ENCODE measurements at places on chromosomes 2 and 18. TPM values are rescaled to one million over a fixed set of nuclear protein-coding genes. Genes with fewer than 3 reads are reported as not detected.

The CXXC1 gene
- total RNA-seq = 80.9 TPM

The CLEC4F gene
- total RNA-seq = not detected

The NR4A2 gene
- total RNA-seq = 1.4 TPM

The MRO gene
- 0.67 TPM for total RNA-seq

The DPYSL5 gene
- total RNA-seq = 16.3 TPM

The GAREM1 gene
- 9.2 TPM for total RNA-seq

The DSG1 gene
- total RNA-seq = not detected

The EFEMP1 gene
- 14.0 TPM for total RNA-seq

The TLX2 gene
- total RNA-seq = 0.17 TPM

The VIL1 gene
- 7.0 TPM for total RNA-seq

The PROC gene
- total RNA-seq = 1.7 TPM

The ASPRV1 gene
- 0.95 TPM for total RNA-seq

The ARHGEF4 gene
- total RNA-seq = 13.3 TPM

The PLA2R1 gene
- 2.2 TPM for total RNA-seq

GRCh38 chr18:9869715-9870430 lies 15.9 kb upstream of the TXNDC2 start:
- no peak for DNase-seq

GRCh38 chr18:36179562-36180355 lies 7.5 kb upstream of the MOCOS start:
- no peak for DNase-seq

DNA sequence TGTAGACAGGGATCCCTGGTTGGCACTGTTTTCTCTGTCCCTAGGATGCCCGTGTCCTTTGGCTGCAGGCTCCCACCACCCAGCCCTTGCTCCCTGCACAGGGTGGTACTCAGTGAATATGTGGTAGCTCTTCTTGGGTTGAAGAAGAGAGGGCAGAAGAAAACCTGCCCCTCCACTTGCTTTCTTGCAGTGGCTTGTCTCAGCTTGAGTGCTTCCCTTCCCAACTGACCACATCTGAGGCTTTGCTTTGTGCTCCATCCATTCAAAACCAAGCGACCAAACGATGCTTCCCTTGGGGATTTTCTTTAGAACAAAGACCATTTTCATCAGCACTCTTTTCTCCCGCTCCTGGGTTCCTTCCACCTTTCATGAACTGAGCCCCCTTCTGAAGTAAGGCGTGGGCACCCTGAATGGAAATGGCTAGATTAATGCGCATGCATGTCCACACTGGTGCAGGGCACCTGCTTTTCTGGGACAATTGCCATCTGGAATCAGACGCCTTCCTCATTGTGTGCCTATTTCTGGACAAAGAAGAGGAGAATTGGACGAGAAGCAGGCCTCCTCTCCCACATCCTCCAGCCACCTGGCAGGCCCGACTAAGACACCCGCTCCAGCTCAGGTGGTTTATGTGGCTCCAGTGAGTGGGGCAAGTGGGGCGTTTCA lies 59.1 kb downstream of the ARL4C start:
- no peak for DNase-seq

DNA sequence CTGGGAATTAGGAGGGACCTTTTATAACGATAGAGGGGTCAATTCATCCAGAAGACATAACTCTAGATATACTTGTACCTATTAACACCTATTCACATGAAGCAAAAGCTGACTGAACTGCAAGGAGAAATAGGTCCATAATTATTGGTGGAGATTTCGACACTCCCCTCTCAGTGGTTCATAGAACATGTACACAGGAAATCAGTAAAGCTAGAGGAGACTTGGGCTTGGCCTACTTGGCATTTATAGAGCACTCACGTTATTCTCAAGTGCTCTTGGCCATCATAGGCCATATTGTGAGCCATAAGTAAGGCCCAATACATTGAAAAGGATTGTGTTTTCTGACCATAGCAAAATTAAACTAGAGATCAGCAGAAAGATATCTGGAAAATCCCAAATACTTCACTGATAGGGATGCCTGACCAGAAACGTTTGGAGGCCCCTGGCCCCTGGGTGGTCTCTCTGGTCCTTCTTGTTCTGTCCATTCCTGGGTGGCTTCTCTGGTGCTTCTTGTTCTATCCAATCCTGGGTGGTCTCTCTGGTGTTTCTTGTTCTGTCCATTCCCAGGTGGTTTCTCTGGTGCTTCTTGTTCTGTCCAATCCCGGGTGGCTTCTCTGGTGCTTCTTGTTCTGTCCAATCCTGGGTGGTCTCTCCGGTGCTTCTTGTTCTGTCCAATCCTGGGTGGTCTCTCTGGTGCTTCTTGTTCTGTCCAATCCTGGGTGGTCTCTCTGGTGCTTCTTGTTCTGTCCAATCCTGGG lies 49.0 kb downstream of the SNED1 start:
- no peak for DNase-seq

DNA sequence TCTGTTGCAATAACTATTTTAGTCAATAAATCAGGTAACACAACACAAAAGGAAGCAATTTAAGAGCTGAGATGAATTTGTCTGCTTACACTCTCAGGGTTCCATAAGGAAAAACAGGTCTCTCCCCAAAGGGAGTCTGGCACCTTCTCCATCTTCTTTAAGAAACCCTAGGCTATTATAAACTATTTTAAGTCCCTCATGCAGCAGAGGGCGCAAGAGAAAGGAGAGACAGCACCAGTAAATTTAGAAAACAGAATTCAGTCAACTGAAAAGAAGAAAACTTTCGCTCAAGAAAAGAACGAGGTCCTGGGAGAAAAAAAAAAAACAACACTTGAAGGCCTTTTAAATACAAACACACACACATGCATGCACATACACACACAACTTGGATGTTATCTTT lies 19.1 kb downstream of the SULT1C4 start:
- no peak for DNase-seq

DNA sequence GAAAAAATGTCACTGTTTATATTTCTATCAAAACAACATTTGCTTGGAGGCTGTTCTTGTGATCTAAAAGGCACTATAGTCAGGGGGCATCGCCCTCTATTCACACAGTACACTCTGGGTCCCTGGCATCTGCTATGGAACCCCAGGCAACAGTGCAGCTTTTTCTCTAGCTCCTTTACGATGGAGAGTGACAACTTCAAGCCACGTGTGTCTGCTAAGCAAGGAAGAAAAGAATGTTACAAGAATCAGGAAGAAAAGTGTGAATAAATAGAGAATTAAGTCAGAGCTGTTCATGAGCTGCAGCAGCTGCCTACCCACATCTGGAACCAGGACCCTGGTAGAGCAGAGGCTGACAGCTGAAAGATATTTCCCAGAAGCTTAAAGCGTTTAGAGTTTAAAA lies 11.2 kb downstream of the RND3 start:
- DNase-seq = no peak

- no peak for DNase-seq
These were observed 37.3 kb downstream of the RHBDD1 start for GRCh38 chr2:226873051-226873620.

DNA sequence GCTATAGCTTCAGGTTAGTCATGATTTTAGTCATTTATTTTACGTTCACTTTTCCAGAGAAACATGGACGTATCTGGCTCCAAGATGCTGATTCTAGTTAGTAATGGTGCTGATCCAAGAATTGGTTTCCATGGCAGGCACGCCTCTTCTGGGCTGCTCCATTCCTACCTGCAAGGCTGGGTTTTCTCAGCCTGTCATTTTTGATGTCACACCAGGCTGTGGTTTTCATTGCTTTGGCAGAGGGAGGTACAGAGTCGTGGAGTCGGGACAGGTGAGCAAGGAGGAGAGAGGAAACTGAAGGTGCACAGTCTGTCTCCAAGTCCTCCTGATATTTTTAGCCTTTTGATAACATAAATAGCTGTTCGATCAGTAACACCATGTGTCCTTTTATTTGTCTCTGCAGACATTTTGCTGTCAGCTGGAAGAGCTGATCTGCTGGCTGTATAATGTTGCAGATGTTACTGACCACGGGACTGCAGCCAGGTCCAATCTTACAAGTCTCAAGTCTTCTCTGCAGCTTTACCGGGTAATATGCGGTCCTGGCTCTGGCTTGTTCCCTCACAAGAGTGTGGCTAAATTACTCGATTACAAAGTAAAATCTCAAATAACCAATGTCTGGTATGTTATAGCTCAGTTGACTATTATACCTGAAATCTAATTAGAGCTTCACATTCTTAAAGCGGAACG lies 17.8 kb downstream of the CEP68 start:
- no peak for DNase-seq

- no peak for DNase-seq
These were observed 26.1 kb downstream of the KIF5C start for GRCh38 chr2:148901142-148901541.

- no peak for DNase-seq
These were observed 62.3 kb upstream of the BOD1L2 start for GRCh38 chr18:57084331-57085271.

DNA sequence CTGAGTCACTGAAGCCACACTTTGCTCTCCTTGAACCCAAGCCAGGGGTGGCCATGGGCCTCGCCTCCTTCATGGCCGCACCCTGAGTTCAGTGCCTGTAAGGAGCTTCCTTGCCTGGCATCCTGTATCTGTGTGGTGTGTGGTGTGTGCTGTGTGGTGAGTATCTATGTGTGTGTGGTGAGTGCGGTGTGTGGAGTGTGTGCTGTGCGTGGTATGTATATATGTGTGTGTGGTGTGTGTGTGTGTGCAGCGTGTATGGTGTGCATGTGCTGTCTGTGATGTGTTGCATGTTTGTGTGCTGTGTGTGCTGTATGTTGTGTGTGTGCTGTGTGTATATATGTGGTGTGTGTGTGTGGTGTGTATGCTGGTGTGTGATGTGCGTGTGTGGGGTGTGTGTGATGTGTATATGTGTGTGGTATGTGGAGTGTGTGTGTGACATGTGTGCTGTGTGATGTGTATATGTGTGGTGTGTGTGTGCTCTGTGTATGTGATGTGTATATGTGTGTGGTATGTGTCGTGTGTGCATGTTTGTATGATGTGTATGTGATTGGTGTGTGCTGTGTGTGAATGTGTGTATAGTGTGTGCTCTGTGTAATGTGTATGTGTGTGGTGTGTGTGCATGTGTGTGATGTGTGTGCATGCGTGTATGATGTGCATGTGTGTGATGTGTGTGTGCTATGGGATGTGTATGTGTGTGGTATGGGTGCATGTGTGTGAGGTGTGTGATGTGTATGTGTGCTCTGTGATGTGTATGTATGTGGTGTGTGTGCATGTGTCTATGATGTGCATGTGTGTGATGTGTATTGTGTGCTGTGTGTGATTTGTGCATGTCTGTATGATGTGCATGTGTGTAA lies 22.6 kb downstream of the PRELID3A start:
- DNase-seq = no peak

GRCh38 chr18:69705987-69706386 lies 241.7 kb downstream of the CD226 start:
- no peak for DNase-seq

GRCh38 chr18:34611904-34612303 lies 98.2 kb upstream of the DTNA start:
- DNase-seq = no peak

GRCh38 chr2:144937910-144938709 lies 418.2 kb upstream of the ZEB2 start:
- DNase-seq = no peak

DNA sequence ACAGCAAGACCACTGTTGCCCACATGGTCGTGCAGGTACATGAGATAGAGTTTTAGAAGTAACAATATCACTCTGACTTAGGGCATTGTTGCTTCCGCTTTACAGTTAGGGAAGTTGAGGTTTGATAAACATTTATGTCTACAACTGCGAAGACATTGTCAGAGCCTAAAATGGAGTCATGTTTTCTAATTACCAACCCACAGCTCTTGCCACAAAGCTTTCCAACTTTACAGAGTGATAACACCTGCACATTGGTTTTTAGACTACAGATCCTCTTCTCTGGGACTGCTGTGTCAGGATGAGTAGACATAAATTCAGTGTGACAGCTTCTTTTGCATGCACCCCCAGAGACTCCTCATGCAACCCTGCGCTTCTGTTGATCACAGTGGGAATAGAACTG lies 119.0 kb downstream of the FEZ2 start:
- DNase-seq = no peak

DNA sequence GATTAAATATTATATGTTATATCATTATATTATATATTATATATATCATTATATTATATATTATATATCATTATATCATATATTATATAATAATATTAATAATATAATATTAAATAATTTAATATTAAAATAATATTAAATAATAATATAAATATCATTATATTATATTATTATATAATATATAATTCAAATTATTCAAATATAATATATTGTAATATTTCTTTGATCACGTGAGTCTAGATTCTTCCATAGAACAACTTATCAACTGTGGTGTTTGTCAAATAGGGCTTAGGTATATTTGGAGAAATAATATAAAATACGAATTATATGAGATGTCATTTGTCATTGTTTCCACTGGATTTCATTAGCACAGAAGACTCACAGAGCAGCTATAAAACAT lies 77.3 kb downstream of the SPHKAP start:
- no peak for DNase-seq

GRCh38 chr2:233380132-233380895 lies 26.0 kb downstream of the DGKD start:
- DNase-seq = no peak

GRCh38 chr18:9273221-9273620 lies 61.4 kb upstream of the TWSG1 start:
- no peak for DNase-seq

DNA sequence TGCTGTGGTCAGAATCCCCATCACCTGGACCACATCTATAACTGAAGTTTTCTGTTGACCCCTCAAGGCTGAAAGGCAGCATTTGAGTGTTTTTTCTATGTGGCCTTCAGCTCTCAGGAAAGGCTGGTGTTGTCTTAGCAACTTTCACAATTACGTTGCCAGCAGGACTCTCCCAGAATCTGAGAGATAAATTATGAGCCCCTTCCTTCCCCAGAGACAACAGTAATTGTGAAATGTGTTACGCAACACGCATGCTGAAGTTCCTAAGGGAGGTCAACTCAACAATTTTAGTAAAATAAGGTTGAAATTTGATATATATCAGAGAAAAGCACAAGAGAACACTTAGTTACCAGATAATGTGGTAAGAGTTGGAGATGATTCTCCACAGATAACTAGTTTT lies 216.5 kb upstream of the SLC8A1 start:
- no peak for DNase-seq

GRCh38 chr18:44834867-44835469 lies 154.3 kb downstream of the SETBP1 start:
- DNase-seq = no peak

- no peak for DNase-seq
These were observed 1.5 kb downstream of the MTA3 start for GRCh38 chr2:42569883-42570282.

- DNase-seq = no peak
These were observed 47.2 kb downstream of the PLEK start for GRCh38 chr2:68412127-68412819.

DNA sequence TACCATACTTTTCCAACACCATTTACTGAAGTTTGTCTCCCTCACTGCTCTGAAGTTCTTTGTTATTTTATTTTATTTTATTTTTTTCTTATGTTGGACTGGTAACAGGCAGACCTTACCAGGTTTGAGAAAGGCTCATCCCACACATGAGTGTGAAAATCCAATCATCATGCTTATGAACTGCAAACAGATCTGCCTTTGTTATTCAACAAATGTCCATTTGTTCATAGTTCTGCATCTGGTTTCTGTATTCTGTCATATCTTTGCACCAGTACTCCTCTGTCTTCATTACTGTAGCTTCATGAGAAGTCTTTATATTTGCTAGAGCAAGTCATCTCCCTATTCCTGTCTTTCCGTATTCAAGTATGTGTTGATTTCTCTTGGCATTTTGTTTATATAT lies 5.3 kb downstream of the RNU2-63P start:
- no peak for DNase-seq
